Activated T-helper 17 cell treated with anti-CD3 and anti-CD28 coated beads, Interleukin-2, amount 50 U/mL, for 72 hours (primary cell): ENCODE measurements at places on chromosomes 11 and 22. TPM values are rescaled to one million over a fixed set of nuclear protein-coding genes. Genes with fewer than 3 reads are reported as not detected.
A peak's percentile ranks its signal among the peaks of the same experiment; 100 is the strongest.

- no peak for ATAC-seq
These were observed 823 bp upstream of the CPT1A start for GRCh38 chr11:68842427-68843051.

DNA sequence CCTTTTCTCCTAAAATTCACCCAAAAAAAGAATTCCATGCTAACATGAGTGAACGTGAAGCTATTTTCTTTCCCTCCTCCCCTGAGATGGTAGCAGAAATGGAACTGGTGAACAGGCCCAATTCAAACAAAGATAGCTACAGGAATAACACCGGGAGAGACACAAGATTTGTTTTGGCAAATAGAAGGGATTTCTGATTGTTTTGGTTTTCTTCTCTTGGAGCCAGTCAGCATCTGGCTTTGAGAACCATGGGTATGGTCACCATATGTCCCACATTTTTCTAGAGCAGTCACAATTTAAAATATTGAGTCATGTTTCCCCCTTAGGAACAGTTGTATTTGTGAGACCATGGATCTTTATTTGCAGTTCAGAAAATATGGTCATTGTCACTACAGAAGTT is 214.1 kb downstream of the FAM76B start:
- no peak for ATAC-seq

GRCh38 chr11:114135737-114136151 is 76.2 kb downstream of the ZBTB16 start:
- no peak for ATAC-seq

DNA sequence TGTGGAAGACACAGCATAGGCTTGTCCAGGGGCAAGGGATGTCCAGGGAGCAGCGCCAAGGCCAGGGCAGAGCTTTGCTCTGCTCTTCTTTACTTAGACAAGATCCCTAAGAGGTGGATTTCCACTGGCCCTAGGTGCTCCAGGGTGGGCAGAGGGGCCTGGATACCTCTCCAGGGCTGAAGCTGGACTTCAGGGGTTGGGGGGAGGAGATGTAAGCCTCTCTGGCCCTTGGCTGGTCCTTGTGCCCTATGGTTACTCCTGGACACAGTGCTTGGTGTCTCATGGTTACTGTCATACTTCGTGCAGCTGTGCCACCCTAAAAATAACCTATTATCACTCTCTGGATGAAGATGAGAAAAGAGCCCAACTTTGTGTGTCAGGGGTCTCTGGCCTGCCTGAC is 12.9 kb upstream of the KCNJ11 start:
- no peak for ATAC-seq

DNA sequence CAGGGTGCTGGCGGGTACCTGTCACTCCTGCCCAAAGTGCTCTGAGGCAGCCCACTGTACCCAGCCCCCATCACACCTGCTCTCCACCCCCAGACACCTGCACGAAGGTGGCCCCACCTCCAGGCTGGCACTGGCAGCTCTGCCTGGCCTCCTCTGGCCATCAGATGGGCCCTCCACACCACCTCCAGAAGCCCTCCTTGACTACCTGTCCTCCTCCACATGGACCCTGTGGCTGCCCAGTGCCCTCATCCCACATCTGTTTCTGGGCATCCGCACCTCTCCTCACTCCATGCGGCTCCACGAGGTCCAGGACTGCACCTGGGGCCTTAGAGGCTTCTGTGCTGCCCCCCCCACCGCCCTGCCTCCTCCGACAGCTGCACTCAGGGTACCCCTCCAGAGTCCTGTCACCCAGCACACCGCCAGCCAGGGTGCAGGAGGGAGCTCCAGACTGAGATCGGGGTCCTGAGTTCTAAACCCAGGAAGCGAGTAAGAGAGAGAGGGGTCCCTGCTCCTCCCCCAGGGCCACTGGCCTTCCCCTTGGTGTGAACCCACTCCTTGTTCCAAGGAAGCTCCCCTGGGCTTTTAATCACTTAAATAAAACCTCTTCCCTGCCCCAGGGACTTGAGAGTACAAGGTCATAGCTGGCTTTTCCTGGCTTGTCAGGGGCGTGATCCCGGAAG is 1.7 kb downstream of the CTSD start:
- no peak for ATAC-seq

GRCh38 chr22:20654343-20655208 is 119.3 kb upstream of the SERPIND1 start:
- no peak for ATAC-seq

- ATAC-seq = no peak
These were observed 70.1 kb upstream of the MYOD1 start for GRCh38 chr11:17649261-17649660.

- ATAC-seq = no peak
These were observed 76.9 kb upstream of the TCF20 start for GRCh38 chr22:42347281-42347824.

DNA sequence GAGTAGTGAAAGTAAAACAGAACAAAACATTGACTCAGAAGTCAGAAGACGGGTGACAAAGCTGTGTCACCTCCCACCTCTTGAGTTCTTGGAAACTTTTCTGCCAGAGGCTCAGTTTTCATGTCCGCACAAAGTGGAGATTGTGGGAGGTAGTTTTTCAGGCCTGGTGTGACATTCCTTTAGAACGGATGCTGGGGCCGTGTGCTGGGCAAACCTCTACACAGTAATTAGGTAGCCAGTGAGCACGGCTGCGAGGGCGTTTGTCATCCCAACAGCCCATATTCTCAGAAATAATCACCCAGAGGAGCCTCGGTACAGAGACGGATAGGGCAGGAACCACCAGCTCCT is 1054.4 kb downstream of the TBC1D22A start:
- ATAC-seq = no peak

- ATAC-seq = peak; percentile 42
These were observed 5.5 kb downstream of the KIAA0930 start for GRCh38 chr22:45235101-45235777.

- ATAC-seq = no peak
These were observed 39.4 kb downstream of the SIK3 start for GRCh38 chr11:117058761-117059261.

DNA sequence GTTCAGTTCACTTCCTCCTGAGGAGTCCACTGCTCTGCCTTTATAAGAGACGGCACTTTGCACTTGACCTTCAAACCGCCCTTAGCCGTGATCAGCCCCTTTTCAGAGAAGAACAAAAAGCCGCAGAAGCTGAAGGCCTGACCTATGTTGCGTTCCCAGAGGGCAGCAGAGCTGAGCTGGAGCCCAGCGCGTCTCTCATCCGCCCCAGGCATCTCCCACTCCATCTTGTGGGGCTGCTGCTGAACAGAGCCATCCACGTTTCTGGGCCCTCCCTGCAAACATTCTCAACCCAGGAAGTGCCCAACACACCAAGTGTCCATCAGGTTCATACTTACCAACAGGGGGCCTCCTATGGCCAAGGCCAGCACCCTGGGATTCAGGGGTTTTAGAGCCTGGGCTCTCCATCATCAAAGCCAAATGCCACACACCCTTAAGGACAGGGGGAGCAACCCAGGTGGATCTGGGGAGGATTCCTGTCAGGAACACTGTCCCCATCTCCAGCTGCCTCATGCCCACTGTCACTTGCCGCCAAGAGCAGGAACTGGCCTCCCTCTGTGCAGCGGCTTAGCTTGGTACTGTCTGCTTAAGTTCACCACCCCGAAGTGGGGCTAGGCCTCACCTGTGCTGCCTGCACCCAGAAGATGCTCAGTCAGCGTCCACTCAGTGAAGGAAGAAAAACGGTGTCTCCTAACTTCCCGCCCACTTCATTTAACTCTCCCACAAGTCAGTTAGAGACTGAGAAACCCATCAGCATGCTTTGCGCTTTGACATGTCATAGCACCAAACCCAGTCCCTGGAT is 16.0 kb upstream of the EFCAB6 start:
- no peak for ATAC-seq

GRCh38 chr11:117790279-117790678 is 6.7 kb downstream of the DSCAML1 start:
- ATAC-seq = no peak

GRCh38 chr11:118514103-118514502 is 13.2 kb upstream of the TTC36 start:
- no peak for ATAC-seq

GRCh38 chr11:110428956-110429730 is 605 bp upstream of the FDX1 start:
- ATAC-seq = peak; percentile 13

GRCh38 chr11:121483805-121484480 is 31.2 kb upstream of the SORL1-AS1 start:
- no peak for ATAC-seq

GRCh38 chr11:101019870-101020269 is 109.7 kb downstream of the PGR start:
- no peak for ATAC-seq

DNA sequence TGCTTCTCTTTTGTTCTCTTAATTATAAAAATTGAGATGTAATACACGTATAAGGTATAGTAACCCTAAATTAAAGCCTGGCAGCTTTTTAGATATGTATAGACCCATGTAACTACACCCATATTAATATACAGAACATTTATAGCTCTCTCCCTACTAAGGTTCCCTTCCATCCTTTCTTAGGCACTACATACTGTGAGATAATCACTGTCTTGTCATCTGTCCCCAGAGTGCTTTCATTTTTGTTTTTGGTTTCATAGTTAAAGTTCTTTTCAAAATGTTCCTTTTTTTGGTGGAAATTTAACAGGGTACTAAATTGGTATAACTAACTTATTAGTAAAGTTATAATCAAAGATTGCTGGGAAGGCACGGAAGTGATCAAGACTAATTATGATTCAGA is 49.2 kb downstream of the MTMR3 start:
- no peak for ATAC-seq

DNA sequence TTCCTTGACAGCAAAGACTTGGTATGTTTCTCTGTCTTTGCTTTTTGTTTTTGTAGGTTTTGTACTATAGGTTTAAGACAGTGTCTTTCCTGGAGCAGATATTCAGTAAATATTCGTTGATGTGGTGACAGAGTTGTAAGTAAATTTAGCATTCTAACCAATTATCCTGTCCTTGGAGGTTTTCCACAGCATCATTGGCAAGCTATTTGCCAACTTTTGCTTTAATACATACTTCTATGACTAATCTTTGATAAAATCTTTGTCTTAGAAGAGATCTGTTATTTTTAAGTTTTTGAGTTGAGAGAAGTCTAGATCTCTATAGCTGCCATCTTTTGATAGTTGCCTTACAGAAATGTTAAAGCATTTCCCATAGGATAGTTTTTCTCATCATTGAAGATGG is 3.8 kb downstream of the USP47 start:
- no peak for ATAC-seq

GRCh38 chr22:34534101-34534500 is 531.9 kb upstream of the ISX start:
- ATAC-seq = no peak

DNA sequence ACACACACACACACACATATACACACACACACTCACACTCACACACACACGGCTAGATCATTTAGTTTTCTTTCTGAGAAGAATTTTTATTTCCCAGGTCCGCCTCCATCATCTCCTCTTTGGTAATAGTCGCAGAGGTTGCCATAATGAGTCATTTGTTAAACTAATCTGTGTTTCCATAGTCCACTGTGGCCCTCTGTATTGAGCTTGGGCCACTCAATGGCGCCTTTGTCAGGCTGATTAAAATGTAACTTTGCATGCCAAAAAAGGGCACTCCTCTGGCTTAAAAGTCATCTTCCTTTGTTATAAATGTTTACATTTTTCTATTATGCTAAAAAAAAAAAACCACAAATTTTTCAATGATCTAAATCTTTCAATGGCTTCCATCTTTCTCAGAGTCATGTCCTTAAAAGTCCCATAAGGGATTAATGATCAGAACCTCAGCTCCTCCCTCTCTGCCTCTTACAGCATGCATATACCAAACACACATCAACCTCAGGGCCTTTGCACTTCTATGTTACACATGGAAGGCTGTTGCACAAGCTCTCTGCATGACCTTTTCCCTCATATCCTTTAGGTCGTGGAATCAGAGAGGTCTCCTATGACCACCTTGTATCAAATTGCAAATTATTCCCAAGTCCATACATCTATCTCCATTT is 35.3 kb downstream of the EHF start:
- ATAC-seq = no peak

DNA sequence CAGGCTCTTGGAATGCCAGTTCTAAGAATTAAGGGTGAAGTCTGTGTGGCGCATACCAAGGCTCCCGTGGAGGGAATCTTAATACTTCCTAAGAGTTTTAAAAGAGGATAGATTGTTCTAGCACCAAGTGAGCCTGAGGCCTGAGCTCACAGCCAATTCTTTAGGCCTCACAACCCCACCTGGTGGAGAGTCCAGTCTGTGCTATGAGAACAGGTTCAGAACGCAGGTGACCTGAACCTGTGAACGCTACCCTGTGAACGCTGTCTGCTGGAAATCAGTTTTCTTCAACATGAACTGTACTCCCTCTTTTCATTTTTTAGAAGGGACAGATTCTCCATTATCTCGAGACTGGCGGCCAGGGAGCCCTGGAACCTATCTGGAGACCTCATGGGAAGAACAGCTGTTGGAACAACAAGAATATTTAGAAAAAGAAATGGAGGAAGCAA is 43.2 kb upstream of the DLAT start:
- peak; percentile 76 for ATAC-seq

- ATAC-seq = no peak
These were observed 76.2 kb downstream of the KCNC1 start for GRCh38 chr11:17810746-17811145.

GRCh38 chr11:78943841-78944240 is 369.2 kb upstream of the NARS2 start:
- ATAC-seq = no peak

The LDHAL6A gene
- not detected for total RNA-seq

The VPREB1 gene
- not detected for total RNA-seq

The GGTLC2 gene
- not detected for total RNA-seq

The PIH1D2 gene
- 0.87 TPM for total RNA-seq

The SMTNL1 gene
- total RNA-seq = not detected

The API5 gene
- total RNA-seq = 157 TPM

The LRP4 gene
- total RNA-seq = 0.08 TPM

The UCP2 gene
- total RNA-seq = 199 TPM

The ANO1 gene
- 0.09 TPM for total RNA-seq

The DGCR6 gene
- 0.61 TPM for total RNA-seq

The RAB3IL1 gene
- not detected for total RNA-seq

The GLYAT gene
- 0.13 TPM for total RNA-seq
